Stromal cell of bone marrow (primary cell): ENCODE measurements at places on chromosomes 13 and 19.

GRCh38 chr19:31144075-31144870 lies 205.0 kb downstream of the TSHZ3 start:
- no peak for DNase-seq

- no peak for DNase-seq
Measured at GRCh38 chr19:30150626-30151025, 208.6 kb downstream of the URI1 start.

DNA sequence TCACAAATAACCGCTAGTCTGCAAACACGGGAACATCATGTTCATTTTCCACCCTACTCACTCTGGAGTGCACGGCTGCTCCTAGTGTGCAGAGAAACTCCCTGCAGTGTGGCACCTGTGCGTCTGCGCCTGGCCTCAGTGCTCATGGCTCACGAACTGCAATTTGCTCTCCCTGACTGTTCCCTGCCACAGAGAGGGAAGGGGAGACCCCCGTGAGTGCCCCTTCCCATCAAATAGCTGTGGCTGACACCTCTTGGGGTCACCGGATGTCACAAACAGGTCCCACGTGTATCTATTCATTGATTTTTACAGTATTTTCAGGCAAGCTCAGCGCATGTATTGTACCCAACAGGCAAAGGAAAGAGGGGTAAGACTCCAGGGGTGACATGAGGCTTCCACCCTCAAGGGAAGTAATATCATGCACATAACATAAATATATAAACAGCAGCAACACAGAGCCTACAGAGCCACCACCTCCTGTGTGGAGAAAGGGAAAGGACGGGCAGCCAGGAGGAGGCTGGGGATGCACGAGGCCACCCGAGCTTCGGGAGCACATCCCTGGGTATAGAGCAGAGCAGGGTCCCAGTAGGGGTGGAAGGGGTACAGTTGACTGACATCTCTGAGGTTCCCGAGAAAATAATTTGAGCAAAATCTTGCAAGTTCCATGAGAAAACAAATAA lies 140.3 kb upstream of the SOX1 start:
- no peak for DNase-seq

GRCh38 chr13:113855012-113855921 lies 8.6 kb downstream of the GAS6 start:
- DNase-seq = no peak

GRCh38 chr19:50377051-50377461 lies 799 bp downstream of the NR1H2 start:
- DNase-seq = no peak

GRCh38 chr19:19294914-19295313 lies 21.8 kb upstream of the TM6SF2 start:
- no peak for DNase-seq

GRCh38 chr19:38564981-38565690 lies 52.6 kb downstream of the MAP4K1 start:
- no peak for DNase-seq

DNA sequence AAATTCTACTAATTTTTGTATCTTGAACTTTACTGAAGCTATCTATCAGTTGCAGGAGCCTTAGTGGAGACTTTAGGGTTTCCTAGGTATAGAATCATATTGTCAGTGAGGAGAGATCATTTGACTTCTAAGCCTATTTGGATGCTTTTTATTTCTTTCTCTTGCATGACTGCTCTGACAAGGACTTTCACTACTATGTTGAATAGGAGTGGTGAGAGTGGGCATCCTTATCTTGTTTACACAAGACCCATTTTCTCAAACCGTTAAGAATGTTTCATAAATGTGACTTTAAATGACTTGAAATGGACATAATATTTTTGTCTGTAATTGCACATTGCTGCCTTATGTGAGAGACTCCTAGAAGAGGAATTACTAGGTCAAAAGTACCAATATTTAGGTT lies 17.9 kb upstream of the CSNK1A1L start:
- no peak for DNase-seq

DNA sequence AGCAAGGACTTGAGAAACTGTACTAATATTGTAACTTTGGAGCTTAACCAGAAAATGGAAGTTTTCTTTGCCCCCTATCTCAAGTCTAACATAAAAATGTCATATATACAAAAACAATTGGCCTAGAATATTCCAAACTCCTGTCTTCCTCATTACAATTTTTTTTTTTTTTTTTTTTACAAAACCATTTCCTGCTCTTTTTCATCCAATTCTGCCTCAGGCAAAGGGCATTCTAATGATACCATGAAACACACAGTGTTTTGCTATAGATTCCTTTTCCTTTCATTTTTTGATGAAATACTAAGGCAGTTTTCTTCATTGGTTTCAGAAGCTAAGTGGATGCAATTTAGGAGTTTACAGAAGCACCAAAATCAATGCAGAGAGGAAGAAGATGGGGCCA lies 119.7 kb downstream of the LHFPL6 start:
- no peak for DNase-seq

DNA sequence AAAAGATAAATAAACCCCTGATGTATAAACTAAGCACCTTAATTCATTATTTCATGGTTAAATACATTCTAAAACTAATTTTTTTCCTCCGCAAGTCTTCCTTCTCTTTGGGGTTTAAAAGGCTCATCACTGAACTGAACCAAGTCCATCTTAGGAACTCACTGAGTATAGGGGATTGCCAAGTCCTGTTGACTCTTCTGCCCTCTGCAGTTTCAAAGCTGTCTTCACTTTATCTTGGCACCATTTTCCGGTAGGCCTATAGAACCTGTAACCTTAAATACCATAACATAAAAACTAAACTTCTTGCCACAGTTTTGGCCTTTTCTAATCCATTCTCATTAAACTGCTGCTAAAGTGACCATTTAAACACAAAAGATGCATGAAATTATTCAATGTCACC lies 66.5 kb upstream of the USPL1 start:
- no peak for DNase-seq

DNA sequence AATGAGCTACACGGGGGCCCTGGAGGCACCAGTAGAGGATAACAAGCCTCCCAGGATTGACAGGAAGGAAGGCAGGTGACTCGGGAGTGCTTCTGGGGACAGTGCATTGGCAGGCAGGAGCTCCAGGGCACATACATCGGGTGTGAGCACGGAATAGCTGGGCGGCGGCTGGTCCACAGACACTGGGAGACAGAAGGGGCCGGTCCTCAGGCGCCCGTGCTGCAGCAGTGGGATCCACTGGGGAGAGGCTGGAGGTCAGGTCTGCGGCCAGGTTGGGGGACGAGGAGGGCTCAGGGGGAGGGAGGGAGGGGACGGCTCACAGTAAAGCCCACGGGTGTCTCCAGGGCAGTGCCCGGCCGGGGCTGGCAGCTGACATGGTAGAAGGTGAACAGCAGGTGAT lies 2.1 kb upstream of the ANGPTL8 start:
- DNase-seq = no peak

DNA sequence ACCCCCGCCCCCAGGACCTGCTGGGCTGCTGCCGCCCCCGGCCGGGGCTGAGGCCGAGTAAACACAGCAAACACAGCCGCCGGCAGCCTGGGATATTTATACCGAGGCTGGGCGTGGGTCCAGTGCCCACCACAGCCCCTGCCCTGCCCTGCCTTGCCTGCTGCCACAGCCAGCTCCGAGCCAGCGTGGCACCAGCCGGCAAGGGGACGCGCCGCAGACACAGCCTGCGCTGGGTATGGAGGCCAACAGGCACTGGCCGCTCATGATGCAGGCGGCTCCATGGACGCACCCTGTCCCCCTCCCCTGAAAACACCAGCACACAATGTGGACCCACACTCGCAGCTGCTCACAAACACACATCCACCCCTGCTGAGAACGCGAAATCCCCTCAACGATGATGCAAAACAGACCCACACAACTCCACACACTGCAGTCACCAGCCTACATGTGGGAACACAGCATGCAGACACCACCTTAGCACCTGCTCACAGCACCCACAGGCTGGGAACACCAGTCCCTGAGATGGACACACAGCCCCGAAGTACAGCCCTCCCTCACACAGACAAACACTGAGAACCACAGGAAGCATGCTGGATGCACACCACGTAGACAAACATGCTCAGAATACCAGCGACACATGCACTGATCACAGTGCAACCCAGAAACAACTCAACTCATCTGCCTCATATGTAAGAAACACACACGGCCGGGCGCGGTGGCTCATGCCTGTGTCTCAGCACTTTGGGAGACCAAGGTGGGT lies 16.2 kb downstream of the CCDC97 start:
- DNase-seq = no peak

DNA sequence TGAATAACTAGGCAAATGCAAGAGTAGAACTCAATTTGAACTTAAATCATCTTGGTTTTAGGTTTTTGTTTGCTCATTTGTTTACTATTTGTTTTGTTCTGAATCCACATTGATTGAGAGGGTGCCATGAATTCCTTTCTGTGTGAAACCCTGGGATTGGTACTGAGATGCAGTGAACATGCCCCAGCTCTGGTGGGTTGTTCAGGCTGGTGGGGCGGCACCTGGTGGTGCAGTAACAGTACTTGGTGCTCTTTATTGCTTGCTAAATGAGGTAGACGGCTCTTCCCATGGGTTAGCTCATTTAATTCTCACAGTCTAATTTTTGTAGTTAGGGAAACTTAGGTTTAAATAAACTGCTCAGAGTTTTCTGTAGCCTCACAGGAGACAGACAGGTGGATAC lies 48.4 kb downstream of the WASF3 start:
- DNase-seq = no peak

DNA sequence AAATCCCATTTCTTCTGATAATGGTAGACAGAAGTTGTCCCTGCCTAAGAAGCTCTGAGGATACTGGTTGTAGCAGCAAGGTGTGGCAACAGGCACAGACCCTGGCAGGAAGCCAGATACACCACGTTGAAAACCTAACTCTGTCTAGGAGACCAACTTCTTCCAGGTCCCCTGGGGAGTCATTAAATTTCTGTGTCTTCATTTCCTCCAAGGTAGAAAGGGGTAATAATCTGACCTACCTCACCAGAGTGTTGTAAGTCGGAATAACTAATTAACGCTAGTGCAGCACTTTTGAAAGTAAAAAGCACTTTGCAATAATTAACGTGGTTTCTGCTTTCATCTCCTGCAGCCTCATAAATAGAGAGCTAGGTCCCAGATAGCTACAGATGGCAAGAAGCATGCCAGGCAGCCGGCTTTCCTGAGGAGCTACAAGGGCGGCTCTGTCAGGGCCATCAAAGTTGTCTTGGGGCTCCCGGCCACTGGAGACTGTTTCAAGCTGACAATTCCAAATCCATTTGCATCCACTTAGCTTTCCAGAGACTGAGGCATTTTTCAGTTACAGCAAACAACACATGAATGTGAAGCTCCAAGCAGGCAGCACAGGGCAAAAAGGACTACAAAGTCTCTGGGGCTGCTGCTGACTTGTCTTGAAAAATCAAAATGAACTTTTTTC lies 176.2 kb downstream of the FOXO1 start:
- DNase-seq = no peak

DNA sequence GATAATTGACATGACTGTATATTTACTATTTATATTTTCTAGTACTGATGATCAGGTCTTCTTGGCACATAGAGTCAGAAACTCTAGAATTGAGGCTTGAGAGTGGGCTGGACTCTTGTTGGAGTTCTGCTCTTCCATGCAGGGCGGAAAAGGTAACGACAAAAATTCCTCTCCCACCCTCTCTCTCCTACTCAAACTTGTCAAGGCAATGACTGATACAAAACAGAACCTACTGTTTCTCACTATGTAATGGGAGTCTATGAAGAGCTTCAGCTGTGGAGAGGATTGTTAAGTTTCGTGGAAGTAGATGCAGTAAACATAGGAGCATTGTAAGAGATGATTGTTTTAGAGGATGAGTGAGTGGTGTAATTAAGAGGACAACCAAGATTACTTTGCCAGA lies 8.8 kb downstream of the EDNRB start:
- DNase-seq = no peak

GRCh38 chr19:48413879-48414587 lies 20.6 kb downstream of the GRIN2D start:
- DNase-seq = no peak

DNA sequence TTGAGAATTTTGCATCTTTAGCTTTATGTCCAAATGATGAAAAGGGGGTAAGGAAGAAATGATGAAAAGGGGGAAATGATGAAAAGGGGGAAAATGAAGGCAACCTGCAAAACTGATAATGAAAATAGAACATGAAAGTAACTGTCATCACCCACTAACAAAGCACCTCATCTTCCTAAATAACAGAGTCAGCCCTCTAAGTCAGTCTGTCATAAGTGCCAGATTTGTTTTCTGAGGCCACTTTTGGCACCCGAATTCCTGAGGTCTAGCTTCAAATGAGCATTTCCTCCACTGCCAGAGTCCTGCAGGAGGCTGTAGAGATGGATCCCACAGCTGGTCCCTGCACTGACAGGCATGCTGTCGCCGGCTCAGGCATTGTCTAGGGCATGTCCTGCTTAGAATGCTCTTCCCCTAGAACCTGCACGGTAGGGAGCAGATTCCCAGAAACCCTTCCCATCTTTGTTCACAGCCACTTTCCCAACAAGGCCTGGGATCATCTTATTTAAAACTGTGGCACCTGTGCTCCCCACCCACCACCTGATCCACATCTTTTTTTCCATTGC lies 25.3 kb downstream of the RAP2A start:
- no peak for DNase-seq

DNA sequence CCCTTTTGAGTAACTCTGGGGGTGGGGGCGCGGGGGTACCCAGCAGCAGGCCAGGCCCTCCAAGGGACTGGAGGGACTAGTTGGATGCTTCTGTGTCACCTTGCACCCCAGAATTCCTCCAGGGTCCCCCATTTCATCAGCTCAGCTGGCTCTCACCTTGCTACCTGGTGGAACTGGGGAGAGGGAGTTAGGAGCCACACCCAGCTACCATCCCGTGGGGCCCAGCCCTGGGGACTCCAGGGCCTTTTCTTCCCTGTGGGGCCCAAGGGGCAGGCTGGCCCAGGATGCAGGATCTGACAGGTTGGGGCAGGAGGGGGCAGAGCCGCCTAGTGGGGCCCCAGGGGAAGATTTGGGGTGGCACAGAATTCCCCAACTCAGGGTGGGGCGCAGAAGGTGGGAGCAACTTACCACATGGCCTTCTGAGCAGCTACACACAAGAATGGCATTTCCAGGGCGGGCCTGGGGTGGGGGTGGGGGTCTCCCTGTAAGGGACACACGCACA lies 32.8 kb upstream of the NANOS3 start:
- DNase-seq = no peak

GRCh38 chr19:10193790-10194499 lies 808 bp downstream of the DNMT1 start:
- no peak for DNase-seq

GRCh38 chr13:95176611-95177259 lies 124.5 kb downstream of the ABCC4 start:
- DNase-seq = peak; percentile 36

GRCh38 chr13:26022538-26023292 lies 29.1 kb downstream of the SHISA2 start:
- DNase-seq = peak; percentile 62
